ENCODE measurements at places on chromosomes 4 and X.
A peak's percentile ranks its signal among the peaks of the same experiment; 100 is the strongest.

DNA sequence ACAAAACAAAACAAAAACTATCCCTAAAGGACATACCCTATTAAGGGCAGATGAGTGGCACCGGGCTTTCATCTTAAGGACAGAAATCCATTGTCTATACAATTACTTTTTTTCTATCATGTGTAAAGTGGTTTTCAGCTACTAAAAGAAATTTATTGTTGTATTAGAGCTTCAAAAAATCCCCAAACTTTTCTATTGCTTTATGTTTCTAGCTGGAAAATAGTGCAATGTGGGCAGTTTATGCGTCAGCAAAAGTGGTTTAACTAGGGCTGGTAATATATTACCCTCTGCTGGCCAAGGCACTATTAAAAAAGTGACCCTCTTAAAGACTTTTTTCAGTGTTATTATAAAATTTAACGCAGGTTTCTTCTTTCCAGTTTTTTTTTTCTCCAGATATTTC lies 15.5 kb upstream of the GPR82 start:
- no peak for DNase-seq

DNA sequence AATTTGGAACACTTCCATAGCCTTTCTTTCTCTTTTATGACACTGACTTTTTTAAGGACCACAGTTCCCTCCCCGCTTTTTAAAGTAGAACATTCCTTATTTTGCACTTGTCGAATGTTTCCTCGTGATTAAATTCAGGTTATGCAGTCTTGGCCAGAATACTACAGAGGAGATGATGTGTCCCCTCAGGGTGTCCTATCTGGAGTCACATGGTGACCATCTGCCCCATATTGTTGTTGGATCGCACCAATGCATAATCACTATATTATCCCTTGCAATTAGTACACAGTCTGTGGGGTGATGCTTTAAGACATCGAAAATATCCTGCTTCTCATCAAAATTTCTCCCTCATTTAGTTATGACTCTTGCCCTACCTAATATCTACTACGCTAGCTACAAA lies 27.4 kb downstream of the WDFY3 start:
- no peak for DNase-seq

GRCh38 chr4:186068581-186069348 lies at the start of gene TLR3:
Gene TLR3 (plus strand): TSS chr4:186069156. CDS start chr4:186076620, 7,464 bp downstream.
- DNase-seq, result no peak

GRCh38 chr4:150447356-150447755 lies 134.6 kb upstream of the MAB21L2 start:
- peak; percentile 81 for DNase-seq

- DNase-seq, result peak; percentile 5
Observed at GRCh38 chr4:140195806-140196205, 41.8 kb upstream of the MAML3 start.

- no peak for DNase-seq
Observed at GRCh38 chrX:80388206-80388605, 32.0 kb upstream of the TENT5D start.

DNA sequence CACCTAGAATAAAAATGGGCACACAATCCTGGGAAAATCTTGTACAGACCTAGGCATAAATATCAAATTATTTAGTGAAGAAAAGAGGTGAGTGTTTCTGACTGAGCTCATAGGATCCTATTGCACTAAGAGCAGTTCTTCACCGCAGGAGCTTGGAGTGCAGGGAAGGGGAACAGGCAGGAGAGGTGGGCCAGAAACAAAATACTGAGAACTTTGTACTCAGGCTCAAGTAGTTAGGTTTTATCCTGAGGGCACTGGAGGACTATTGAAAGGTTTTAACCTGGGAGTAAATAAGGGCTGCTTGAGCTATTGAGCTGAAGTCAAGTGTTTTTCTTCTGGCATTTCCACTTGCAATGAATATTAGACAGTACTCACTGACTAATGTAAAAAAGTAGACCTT lies 12.2 kb downstream of the EPHA5 start:
- no peak for DNase-seq

- DNase-seq, result peak; percentile 15
Observed at GRCh38 chrX:15107367-15107988, 162.4 kb downstream of the ASB9 start.

DNA sequence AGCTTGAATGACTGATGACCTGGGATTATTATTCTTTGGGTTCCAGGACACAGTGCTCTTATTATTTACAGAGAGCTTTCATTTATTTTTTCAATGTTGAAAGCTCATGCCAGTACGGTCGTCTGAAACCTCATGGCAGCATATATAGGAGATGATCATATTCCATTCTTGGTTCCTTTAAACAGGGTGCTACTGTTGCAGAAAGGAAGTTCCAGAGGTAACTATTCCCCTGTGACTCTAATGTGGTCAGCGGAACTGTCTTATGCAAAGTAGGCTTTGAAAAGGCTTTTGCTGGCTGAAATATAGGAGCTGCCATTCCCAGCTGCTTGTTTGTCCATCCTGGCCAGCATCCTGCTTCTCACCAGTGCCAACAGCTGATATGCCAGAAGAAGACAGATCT lies 208.3 kb upstream of the LEF1 start:
- DNase-seq, result no peak

- DNase-seq, result no peak
Observed at GRCh38 chr4:57490520-57491255, 380.5 kb upstream of the IGFBP7 start.

GRCh38 chrX:101287402-101287801 lies 3.7 kb downstream of the TAF7L start:
- DNase-seq, result peak; percentile 59
